Activated naive CD8-positive, alpha-beta T cell treated with anti-CD3 and anti-CD28 coated beads, Interleukin-2, amount 50 U/mL, for 24 hours (primary cell): ENCODE measurements at places on chromosomes 16 and 17.
A peak's percentile ranks its signal among the peaks of the same experiment; 100 is the strongest.

DNA sequence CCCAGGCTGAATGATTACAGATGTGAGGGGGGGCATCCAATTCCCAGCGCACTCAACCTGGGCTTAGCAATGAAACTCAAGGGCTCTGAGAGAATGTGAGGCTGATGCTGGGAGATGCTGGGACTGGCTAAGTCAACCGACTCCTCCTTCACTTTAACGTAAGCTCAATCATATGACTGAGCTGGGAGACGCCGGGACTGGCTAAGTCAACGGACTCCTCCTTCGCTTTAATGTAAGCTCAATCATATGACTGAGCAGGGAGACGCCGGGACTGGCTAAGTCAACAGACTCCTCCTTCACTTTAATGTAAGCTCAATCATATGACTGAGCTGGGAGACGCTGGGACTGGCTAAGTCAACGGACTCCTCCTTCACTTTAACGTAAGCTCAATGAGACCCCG, 179.4 kb downstream of the VPS53 start:
- H3K27ac ChIP-seq = no peak overlapping the region
- H3K27me3 ChIP-seq = no peaks in the 10 kb centered on the region
- peaks cover 3% of the 10 kb centered on the region for H3K4me1 ChIP-seq
- DNase-seq = no peak

GRCh38 chr17:57638284-57638683, 106.8 kb downstream of the CCDC182 start:
- no peaks in the 10 kb centered on the region for H3K4me1 ChIP-seq
- H3K4me3 ChIP-seq = no peak overlapping the region
- no peak for DNase-seq

DNA sequence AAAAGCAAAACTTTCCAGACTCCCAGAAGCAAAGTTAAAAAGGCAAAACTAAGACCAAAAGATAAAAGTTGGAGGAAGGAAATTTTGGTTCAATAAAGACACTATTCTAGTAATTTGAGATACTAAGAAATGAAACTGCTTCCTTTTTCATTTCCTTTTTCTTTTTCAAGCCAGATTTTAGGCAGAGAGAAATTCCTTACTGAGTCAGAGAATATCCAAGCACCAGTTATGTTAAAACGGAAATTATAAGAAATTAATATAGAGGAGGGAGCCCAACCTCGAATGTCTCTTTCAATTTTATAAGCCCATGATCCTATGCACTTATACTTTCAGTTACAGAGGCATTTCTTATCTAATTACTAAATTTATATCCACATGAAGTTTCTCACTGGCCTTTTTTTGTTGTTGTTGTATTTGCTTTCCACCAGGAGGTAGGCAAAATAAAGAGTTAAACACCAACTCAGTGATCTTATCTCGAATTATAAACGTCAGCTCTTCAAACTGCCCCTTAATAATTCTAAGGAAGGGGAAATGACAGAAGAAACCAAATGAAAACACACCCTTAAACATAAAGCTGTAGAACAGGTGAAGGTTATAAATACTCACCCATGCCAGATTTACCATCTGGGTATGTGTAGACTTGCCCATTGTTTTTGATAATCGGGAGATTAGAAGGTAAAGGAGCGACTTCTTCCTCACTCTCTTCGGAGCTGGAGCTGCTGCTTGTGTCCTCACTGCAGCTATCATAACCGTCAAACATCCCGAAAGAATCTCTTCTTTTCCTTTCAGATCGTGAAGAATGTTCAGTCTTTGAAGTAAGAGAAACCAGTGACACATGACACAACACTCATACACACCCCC, 35.2 kb downstream of the MBTD1 start:
- H3K27ac ChIP-seq = peak overlapping the region; percentile 38
- peaks cover 24% of the 10 kb centered on the region for H3K4me1 ChIP-seq
- no peaks in the 10 kb centered on the region for H3K27me3 ChIP-seq
- H3K4me3 ChIP-seq = no peak overlapping the region
- H3K36me3 ChIP-seq = peaks cover 17% of the 10 kb centered on the region

DNA sequence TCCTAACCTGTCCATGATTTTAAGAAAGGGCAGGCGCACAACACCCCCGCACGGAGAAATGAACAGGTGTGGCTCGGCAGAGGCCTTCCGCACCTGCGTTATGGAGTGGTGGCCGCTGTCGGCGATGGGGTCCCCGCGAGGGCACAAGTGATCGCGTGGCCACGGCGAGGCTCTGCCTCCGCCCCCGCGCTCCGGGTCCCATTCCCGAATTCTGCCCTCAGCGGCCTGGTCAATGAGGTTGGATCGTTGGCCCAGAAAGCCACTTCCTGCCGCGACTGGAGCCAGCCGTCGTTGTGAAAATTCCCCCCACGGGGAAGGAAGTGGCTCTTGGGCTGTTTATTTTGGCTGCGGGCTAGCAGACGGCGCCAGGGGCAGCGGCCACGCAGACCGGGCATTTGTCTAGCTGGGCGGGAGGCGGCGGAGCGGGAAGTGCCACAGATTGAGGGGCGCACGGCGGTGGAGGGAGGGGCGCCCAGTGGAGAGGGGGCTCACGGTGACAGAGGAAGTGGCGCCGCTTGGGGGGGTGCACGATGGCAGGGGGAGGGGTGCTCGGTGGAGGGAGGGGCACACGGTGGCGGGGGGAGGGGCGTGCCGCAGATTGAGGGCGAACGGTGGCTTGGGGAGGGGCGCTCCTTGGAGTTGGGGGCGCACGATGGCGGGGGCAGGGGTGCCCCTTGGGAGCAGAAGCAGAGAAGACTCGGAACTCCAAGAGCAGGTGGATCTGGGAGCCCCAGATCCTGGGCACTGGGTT, 25.0 kb downstream of the MRC2 start:
- DNase-seq = peak; percentile 43
- H3K27ac ChIP-seq = peak overlapping the region; percentile 59
- peak overlapping the region; percentile 71 for H3K4me3 ChIP-seq
- peaks cover 27% of the 10 kb centered on the region for H3K4me1 ChIP-seq
- H3K27me3 ChIP-seq = peaks cover 39% of the 10 kb centered on the region
